Vein endothelial cell (primary cell): ENCODE measurements at places on chromosomes 11 and 22. TPM values are rescaled to one million over a fixed set of nuclear protein-coding genes. Genes with fewer than 3 reads are reported as not detected.

RIBC2 gene
- 0.38 TPM in 1 of 2 replicates, not detected in the other for total RNA-seq

TBX1 gene
- total RNA-seq, result 11.2 and 27.4 TPM in 2 replicates

MEI1 gene
- 0.96 and 2.6 TPM in 2 replicates for total RNA-seq

CAPN5 gene
- 9.5 and 9.7 TPM in 2 replicates for total RNA-seq

RFPL3 gene
- not detected in 2 replicates for total RNA-seq

C22orf23 gene
- total RNA-seq, result 0.10 and 0.98 TPM in 2 replicates

PTGDR2 gene
- total RNA-seq, result under 0.01 TPM in 1 of 2 replicates, not detected in the other

CDPF1 gene
- total RNA-seq, result 10.1 and 11.1 TPM in 2 replicates

PLEKHA7 gene
- total RNA-seq, result 1.6 and 2.1 TPM in 2 replicates

GLB1L3 gene
- total RNA-seq, result not detected in 2 replicates

HSPA8 gene
- 2,557 and 3,245 TPM in 2 replicates for total RNA-seq

SNX15 gene
- total RNA-seq, result 11.4 and 13.7 TPM in 2 replicates
